Esophagus (tissue), 2 donors: ENCODE measurements at places on chromosomes 16 and 17. TPM values are rescaled to one million over a fixed set of nuclear protein-coding genes. Genes with fewer than 3 reads are reported as not detected.

Gene MMP25
- polyA plus RNA-seq: 0.51 TPM

Gene CCDC200
- not detected for polyA plus RNA-seq

Gene ZNF652
- 6.5 TPM for polyA plus RNA-seq

Gene KRT33A
- polyA plus RNA-seq: 1.2 TPM

Gene TCAP
- polyA plus RNA-seq: 0.78 TPM

Gene DNAI2
- not detected for polyA plus RNA-seq

Gene COIL
- polyA plus RNA-seq: 9.4 TPM

Gene SLC13A2
- polyA plus RNA-seq: 0.02 TPM

Gene STXBP4
- polyA plus RNA-seq: 1.2 TPM

Gene SLC35G6
- polyA plus RNA-seq: not detected

Gene HSDL1
- 6.3 TPM for polyA plus RNA-seq

Gene HSBP1
- polyA plus RNA-seq: 80.6 TPM

Gene SOCS1
- polyA plus RNA-seq: 2.8 TPM

Gene ADAM11
- polyA plus RNA-seq: 0.59 TPM

Gene CD300E
- 0.02 TPM for polyA plus RNA-seq

Gene GRB7
- 43.7 TPM for polyA plus RNA-seq

Gene CIITA
- polyA plus RNA-seq: 2.8 TPM

Gene HAS3
- 12.0 TPM for polyA plus RNA-seq

Gene BFAR
- 14.9 TPM for polyA plus RNA-seq

Gene AFMID
- 18.4 TPM for polyA plus RNA-seq

Gene AOC3
- polyA plus RNA-seq: 9.7 TPM

Gene FBXL19
- polyA plus RNA-seq: 35.6 TPM

Gene CPSF4L
- polyA plus RNA-seq: not detected

Gene NLRC3
- polyA plus RNA-seq: 0.41 TPM

Gene PLEKHH3
- 49.4 TPM for polyA plus RNA-seq

Gene CSH2
- polyA plus RNA-seq: not detected

Gene FAM83G
- polyA plus RNA-seq: 37.1 TPM

Gene UMOD
- polyA plus RNA-seq: not detected

Gene SHBG
- polyA plus RNA-seq: not detected

Gene GJD3
- polyA plus RNA-seq: 0.68 TPM

Gene NECAB2
- polyA plus RNA-seq: not detected

Gene KRTAP4-1
- polyA plus RNA-seq: not detected

Gene CTRB1
- polyA plus RNA-seq: 2.0 TPM

Gene EVPLL
- polyA plus RNA-seq: 14.4 TPM

Gene TSPAN10
- 0.56 TPM for polyA plus RNA-seq

Gene SLC6A2
- polyA plus RNA-seq: 0.10 TPM

Gene C16orf96
- polyA plus RNA-seq: 0.04 TPM

Gene KIF18B
- 4.3 TPM for polyA plus RNA-seq

Gene ABCC12
- not detected for polyA plus RNA-seq

Gene CD7
- 3.1 TPM for polyA plus RNA-seq

Gene ACAP1
- 9.7 TPM for polyA plus RNA-seq

Gene CDRT15
- polyA plus RNA-seq: not detected

Gene FBXO39
- 0.61 TPM for polyA plus RNA-seq

Gene TBC1D3E
- polyA plus RNA-seq: not detected

Gene ABCA9
- polyA plus RNA-seq: 0.69 TPM

Gene PRSS36
- 2.4 TPM for polyA plus RNA-seq

Gene SDR42E1
- 3.6 TPM for polyA plus RNA-seq

Gene RNU2-1
- not detected for polyA plus RNA-seq

Gene HEATR9
- 0.05 TPM for polyA plus RNA-seq

Gene RPGRIP1L
- 1.3 TPM for polyA plus RNA-seq

Gene KRTAP1-5
- 0.09 TPM for polyA plus RNA-seq

Gene AATK
- 1.2 TPM for polyA plus RNA-seq

Gene CA7
- polyA plus RNA-seq: not detected

Gene TPSD1
- 0.83 TPM for polyA plus RNA-seq

Gene RASD1
- polyA plus RNA-seq: 1.6 TPM
